ENCODE measurements at places on chromosomes 12 and 14.

GRCh38 chr12:10909462-10909861, at the start of gene TAS2R13:
Gene TAS2R13, minus strand, starts transcription at chr12:10909562. Its CDS starts 264 bp downstream, at chr12:10909298.
- DNase-seq: no peak

- no peak for DNase-seq
These were observed 189.0 kb downstream of the FOXA1 start for GRCh38 chr14:37406095-37406494.

DNA sequence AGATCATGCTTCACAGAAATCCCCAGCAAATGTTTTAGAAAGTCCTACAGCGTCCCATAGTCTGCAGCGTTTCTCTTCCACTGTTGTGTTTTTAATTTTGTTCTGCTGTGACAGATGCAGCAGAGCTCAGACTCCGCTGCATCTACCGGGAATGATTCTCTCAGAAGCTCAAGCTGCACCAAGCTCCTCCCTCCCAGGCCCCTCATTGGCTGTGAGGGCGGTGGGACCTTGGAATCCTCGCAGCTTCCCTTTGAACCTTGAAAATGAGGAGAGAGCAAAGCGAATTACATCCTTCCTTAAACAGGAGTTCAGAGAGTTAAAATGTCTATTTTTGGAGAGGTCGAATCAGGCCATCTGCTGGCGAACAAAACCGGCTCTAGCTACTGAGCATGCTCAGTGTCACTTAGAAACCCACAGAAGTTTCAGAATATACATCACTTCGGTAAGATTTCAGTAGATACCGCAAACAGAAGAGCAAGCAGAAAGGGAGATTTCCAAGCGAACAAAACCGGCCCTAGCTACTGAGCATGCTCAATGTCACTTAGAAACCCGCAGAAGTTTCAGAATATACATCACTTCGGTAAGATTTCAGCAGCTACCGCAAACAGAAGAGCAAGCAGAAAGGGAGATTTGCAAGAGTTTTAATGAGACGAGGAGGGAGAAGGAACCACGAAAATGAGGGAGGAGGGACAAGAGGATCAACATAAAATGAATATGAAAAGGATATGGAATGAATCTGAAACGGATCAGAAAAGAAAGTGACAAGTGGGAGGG, at the start of gene ABCD2:
ABCD2 (minus strand) TSS at position 144 of the 774 bp plus-strand sequence. CDS start 188 bp downstream, outside the sequence.
- DNase-seq: peak; percentile 71

DNA sequence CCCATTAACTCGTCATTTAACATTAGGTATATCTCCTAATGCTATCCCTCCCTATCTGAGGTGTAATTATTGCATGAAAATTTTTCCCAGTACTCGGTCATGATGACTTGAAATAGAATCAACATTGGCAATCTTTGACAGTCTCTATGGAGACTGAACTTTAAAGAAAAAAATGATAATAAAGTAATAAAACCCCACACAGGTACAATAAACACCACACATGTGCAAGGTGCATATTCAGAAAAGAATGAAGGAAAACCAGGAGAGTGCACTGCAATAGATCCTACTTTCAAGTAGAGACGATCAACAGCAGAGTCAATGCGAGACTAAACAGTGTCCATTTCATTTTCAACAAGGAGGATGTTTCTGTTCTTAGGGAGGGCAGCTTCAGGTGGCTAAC, 1253.8 kb upstream of the TMEM132C start:
- no peak for DNase-seq

GRCh38 chr14:102807013-102807406, 29.8 kb downstream of the TRAF3 start:
- DNase-seq: no peak

- no peak for DNase-seq
These were observed 9.8 kb downstream of the GALNT4 start for GRCh38 chr12:89514751-89515150.

- DNase-seq: no peak
These were observed 43.1 kb downstream of the SOX5 start for GRCh38 chr12:23906329-23906728.

DNA sequence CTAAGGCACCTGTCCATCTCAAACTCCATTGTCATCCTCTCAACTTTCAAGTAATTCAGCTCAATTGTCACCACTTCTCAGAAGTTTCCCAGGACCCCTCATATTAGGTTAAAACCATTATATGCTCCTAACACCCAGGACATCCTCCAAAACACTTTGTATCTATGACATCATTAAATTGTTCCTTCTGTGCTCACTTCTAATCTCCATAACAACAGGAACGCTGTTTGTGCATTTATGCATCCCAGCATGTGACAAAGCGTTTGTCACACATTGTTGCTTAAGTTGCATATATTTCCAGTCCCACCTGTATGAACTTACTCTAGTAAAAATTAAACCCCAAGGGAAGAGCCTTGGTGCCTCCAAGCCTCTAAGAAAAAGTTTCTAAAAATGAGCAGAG, 133.9 kb downstream of the TBX5 start:
- no peak for DNase-seq

- DNase-seq: no peak
These were observed 46.7 kb downstream of the SMUG1 start for GRCh38 chr12:54142114-54142475.

DNA sequence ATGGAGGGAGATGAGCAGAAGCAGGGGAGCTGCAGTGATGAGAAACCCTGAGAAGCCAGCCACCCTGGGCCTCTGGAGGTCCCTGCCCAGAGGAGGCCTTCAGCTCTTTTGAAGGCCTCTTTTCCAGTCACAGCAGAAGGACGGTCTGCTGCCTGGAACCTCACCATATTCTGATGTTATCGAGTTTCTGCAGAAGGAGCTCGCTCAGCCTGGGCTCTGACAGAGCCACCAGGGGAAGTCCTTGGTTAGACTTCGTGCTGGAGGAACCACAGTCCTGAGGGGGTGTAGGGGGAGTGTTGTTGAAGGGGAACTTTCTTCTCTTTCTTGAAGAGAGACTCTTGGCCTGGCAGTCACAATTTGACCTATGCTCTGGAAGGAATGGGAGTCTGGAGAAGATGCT, 25.1 kb upstream of the BATF start:
- DNase-seq: peak; percentile 28

DNA sequence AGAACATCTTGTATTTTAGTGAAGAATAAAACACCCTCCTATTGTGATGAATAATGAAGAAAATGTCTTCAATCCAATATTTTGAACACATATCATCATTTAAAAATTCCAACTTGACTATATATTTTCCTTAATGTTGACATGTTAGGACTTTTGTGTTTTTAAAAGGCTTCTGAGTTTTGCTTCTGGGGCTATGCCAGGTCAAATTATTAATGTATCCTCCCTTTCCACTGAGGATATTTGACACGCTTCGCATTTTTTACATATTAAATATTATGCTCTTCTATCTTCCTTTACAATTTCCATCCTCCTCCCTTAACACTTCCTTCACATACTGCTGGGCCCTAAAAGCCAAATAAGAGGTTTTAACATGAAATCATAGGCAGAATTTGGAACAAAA, 20.6 kb downstream of the RERG start:
- no peak for DNase-seq

GRCh38 chr12:122499991-122500684, 594 bp downstream of the ZCCHC8 start:
- peak; percentile 37 for DNase-seq

DNA sequence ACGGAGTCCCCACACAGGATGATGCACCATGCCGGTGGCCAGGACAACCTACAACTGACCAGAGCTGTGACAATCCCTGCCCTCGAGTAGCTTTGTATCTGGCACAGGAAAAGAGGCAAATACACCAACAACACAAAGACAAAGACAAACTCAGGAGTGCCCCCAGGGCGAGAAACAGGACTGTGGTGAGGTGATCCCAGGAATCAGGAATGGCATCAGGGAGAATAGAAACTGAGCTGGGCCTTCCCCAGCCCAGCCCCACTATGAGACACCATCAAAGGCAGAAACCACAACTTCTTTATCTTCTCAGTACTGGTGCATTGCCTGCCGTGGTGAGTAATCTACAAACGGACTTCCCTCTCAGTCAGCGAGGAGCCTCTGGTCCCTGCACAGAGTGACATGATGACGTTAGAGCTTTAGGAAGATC, 157.7 kb downstream of the TTC7B start:
- DNase-seq: no peak

DNA sequence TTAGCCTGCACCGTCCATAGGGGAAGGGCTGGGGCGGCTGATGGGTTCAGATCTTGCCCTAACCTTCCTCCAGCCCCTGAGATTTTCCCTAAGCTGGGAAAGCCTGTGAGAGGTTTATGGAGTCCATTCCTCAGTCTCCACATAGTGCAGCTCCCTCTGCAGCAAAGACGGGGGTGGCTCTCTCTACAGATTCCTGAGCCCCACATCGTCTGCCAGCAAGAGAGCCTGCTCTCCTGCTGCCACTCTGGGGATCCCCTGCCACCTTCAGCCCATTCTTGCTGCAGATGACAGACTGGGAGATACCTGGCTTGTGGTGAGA, 3.1 kb downstream of the SMIM41 start:
- no peak for DNase-seq

GRCh38 chr14:55274146-55274545, 2.9 kb downstream of the FBXO34 start:
- no peak for DNase-seq

- peak; percentile 22 for DNase-seq
These were observed 26.8 kb downstream of the TMEM63C start for GRCh38 chr14:77208291-77208978.

GRCh38 chr14:73764406-73765280, 50.5 kb upstream of the PNMA1 start:
- DNase-seq: no peak

DNA sequence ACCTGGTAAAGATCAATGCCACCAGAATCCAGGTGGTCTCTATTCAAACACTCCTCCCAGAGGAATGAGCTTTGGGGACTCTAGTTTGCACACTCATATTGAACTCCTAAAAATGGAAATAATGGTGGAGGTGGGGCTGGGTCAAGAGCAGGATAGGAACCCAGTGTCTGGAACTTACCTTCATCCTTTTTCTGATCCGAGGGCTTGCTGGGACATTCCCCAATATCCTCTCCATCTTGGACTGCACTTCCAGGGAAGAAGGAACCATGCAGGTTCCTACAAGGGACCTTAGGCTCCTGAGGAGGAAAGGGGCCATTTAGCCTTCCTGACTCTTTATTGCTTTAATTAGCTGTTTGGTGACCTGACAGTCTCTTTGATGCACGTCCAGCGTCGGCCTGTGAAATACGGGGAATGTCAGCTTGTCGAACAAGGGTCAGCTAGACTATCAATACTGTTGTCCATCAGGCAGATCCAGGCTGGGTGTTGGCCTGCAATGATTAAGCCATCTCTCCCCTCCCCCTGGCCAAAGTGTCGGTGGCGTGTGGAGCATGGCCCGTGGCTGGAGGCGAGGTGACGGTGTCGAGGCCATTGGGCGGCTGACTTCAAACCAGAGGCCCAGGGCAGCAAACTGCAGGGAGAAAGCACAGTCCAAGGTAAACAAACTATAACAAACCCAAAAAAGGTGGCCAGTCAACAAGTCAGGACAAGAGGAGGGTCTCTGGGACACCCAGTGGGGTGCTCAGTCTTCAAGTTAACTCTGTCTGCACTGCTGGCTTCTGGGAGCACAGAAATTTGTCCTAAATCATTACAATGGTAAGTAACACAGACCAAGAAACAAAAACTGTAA, 405.2 kb upstream of the TBX3 start:
- no peak for DNase-seq

GRCh38 chr12:49761677-49762467, 20.5 kb downstream of the TMBIM6 start:
- no peak for DNase-seq

- DNase-seq: no peak
These were observed 10.2 kb downstream of the KCNH3 start for GRCh38 chr12:49548822-49549648.

GRCh38 chr12:101854747-101855146, 22.6 kb upstream of the DRAM1 start:
- no peak for DNase-seq

GRCh38 chr14:69648480-69649451, 37.4 kb downstream of the SUSD6 start:
- DNase-seq: no peak

DNA sequence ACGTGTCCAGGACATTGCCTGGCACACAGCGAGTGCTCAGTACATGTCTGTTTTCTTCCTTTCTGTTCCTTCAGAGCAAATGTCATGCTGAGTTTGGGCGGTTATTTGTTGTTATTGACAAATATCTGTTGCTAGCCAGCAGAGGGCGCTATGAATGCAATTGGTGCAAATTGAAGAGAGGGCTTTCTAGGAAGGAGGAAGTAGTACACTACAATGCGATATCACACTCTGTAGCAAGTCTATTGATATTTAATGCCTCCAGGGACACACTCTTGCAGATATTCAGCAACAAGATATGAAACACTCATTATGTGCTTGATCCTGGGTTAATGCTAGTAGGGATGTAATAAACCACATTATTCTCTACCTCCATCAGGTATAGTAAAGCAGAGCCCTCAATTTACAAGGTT, 267.3 kb upstream of the SRRM4 start:
- DNase-seq: no peak

GRCh38 chr12:24823808-24824515, 124.9 kb downstream of the BCAT1 start:
- DNase-seq: no peak

- no peak for DNase-seq
These were observed 27.8 kb upstream of the BCDIN3D start for GRCh38 chr12:49870501-49871262.

- DNase-seq: no peak
These were observed 26.2 kb downstream of the NKX2-8 start for GRCh38 chr14:36555998-36556743.

DNA sequence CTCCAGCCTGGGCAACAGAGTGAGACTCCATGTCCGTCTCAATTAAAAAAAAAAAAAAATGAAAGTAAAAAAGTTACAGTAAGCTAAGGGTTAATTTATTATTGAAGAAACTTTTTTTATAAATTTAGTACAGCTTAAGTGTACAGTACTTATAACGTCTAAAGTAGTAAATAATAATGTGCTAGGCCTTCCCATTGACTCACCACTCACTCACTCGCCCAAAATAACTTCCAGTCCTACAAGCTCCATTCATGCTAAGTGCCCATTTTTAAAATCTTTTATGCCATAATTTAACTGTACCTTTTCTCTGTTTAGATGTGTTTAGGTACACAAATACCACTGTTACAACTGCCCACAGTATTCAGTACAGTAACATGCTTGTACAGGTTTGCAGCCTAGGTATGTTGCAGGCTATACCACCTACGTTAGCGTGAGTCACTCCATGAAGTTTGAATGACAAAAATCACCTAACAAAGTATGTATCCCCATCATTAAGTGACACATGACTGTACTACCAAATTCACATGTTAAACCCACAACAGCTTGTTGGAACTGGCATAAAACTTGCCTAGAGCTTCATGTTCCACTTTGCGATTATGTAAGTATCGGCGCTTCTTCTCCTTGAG, 10.7 kb downstream of the KANSL2 start:
- DNase-seq: no peak

DNA sequence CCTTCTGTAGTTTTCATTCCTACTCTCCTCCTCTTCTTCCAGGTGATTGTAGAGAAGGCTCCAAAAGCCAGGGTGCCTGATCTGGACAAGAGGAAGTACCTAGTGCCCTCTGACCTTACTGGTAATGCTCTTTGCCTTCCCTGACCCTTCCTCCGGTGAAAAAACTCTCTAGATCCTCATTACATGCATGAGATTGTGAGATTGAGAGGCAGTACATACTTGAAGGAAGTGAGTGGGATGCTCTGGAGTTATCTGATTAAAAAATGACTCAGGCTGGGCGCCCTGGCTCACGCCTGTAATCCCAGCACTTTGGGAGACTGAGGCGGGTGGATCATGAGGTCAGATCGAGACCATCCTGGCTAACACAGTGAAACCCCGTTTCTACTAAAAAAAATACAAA, 5.3 kb downstream of the GABARAPL1 start:
- DNase-seq: no peak
